CD4-positive, CD25-positive, alpha-beta regulatory T cell (primary cell): ENCODE measurements at places on chromosomes 6 and 20.

GRCh38 chr6:34928220-34928619 is 39.2 kb downstream of the ANKS1A start:
- DNase-seq = no peak

DNA sequence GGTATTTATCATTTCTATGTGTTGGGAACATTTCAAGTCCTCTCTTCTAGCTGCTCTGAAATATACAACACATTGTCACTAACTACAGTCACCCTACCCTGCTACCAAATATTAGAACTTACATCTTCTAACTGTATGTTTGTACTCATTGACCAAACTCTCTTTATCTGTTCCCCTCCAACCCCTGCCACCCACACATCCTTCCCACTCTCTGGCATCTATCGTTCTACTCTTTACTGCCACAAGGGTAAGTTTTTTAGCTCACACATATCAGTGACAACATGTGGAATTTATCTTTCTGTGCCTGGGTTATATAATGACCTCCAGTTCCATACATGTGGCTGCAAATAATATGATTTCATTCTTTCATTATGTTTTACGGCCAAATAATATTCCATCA is 171.9 kb downstream of the GMDS start:
- DNase-seq = no peak

- no peak for DNase-seq
Measured at GRCh38 chr6:168326294-168327261, 7.0 kb upstream of the DACT2 start.

- peak; percentile 57 for DNase-seq
Measured at GRCh38 chr20:63979557-63980316, at the start of gene SAMD10. Gene SAMD10, minus strand, starts transcription at chr20:63979642. Its CDS starts 175 bp downstream, at chr20:63979467.

DNA sequence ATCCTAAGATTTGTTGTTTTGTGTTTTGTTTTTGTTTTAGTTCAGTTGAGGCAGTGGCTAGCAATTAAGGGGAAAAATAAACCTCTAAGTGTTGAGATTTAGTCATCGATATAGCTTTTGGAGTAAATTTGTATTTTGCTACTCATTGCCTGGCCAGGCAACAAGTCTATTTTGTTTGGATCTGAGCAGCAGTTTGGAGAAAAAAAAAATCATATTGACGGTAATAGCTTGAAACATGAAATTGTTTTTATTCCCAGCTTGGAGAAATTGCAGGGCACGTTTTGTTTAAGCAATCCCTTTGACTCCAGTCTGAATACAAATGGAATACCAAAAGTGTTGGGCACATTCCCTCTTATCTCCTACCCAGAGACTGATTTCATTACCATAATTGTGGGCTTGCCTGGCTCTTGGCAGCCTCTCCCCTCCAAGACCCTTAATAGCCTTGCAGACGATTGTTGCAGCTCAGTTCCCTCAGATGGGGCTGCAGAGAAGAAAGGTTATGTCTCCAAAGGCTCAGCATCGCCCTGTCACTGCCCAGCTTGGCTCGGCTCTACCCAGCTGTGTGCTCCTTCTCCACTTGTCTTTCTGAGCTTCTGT is 56.0 kb downstream of the ISM1 start:
- no peak for DNase-seq

GRCh38 chr20:62738025-62738881 is 29.6 kb downstream of the NTSR1 start:
- DNase-seq = no peak

- no peak for DNase-seq
Measured at GRCh38 chr20:35341366-35342028, 49.3 kb upstream of the FAM83C start.

DNA sequence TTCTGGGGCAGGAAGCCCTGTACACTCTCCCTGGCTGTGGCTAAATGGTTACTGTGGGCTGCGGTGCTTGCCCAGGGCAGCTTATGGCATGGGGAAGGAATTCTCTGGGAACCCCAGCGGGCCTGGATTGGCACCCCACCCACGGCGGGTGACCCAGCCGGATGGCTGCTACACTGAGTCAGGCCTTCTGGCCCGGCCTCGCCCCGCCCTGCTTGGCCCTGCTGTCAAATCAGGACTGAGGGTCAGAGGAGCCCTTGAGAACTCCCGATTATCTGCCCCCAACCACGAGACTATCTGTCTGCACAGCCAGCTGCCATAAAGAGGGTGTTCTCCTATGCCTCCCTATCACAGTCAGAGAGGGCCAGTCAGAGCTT is 7.3 kb upstream of the ITPR3 start:
- DNase-seq = no peak

- no peak for DNase-seq
Measured at GRCh38 chr20:39893003-39893685, 795.9 kb downstream of the MAFB start.

DNA sequence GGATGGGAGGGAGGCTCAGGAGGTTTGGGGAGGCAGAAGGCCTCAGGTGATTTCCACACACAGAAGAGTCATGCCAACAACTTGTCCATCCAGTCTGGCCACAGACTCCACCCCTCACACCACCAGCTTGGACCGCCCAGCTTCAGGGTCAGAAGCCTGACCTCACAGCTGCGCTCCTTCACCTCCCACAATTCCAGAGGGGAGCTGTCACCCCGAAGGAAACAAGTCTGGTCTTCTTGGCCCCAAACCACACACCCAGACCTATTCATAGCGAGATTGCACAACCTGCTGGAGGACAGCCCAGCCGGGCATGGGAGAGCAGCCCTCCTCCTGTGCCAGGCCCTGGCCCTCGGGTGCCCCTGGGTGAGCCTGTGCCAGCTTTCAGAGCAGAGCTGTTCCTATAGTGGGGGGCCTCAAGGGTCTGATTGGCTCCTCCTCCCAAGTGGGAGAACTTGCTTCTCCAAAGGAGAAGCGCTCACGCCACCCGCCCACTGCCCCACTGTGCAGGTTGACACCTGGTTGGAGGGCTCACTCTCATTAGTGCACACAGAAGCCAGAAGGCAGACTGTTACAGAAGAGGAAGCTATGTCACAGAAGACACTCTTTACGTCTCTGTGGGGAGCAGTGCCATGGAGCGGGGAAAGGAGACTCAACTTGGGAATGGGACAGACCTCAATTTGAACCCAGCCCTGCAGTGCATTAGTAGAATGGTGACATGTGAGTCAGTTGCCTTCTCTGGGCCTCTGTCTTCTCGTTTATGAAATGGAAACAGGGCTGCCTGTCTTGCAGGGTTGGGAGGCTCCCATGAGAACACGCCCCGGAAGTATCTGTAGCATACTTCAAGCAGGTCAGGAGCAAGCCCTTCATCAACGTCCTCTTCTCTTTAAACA is 128.8 kb downstream of the FOXO3 start:
- no peak for DNase-seq

DNA sequence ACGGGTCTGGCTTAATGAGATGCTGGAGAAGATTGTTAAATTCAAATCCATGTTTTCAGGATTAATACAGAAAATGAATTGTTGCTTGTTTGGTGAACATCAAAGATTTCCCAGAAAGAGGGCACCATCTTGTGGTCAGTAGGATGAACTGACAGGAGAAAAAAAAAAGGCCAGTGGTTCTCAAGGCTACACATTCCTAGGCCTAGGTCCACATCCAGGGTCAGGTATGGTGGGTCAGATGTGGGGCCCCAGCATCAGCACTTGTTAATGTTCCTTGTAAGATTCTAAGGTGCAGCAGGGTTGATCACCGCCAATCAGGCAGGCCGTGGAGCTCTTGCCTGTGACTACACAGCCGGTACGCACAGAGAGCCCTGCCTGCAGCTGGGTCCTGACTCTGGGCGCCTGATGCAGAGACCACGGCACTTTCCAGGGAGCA is 34.0 kb upstream of the FOXO3 start:
- no peak for DNase-seq

DNA sequence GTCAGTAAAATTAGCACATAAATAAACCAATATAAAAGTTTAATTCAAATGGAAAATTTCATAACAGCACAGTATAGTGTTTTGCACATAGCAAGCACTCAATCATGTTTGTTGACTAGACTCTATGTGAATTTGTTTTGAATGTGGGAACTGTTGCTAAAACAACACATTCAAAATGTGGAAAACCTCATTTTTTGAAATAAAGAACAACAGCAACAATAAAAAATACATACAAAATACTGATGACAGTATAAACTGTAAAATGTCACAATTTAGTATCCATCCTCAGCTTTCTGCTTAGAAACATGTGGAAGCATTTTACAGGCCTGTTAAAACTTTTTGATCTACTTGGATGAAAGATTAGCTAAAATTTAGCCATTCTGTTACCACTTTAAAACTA is 47.4 kb downstream of the HDAC2 start:
- DNase-seq = no peak

- no peak for DNase-seq
Measured at GRCh38 chr6:13094781-13095425, 233.4 kb downstream of the TBC1D7 start.

DNA sequence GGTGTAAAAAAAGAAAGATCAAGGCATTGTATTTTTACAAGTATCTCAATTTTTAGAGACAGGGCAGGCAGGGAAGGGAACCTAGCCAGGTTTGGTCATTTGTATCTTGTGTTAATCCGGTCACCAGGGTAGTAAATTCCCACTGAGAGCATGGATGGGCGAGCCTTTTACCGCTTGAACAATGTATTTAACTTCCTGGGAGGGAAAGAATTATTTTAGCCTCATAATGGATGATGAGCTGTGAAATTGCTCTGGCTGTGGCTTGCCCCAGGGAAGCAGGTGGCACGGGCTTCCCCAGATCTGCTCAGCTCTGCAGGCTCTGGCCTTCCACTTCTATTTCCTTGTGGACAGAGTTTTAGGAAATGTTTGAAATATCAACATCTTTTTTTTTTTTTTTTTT is 72.9 kb downstream of the TOX2 start:
- DNase-seq = no peak

DNA sequence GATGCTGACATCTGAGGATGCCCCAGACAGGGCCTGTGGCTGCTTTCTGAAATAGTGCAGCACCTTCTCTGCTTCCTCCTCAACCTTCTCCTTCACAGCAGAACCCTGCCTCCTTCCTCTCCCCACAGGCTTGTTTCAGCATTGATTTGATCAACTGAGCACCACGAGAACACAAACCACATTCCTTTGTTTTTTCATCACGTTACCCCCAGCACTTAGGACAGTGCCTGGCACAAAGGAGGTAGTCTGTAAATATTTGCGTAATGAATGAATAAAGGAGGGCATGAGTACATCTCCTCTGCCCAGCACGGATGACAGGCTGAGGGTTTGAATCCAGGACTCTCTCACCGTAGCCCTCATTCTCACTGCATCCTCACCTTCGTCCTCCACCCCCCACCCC is 21.3 kb upstream of the WFDC2 start:
- DNase-seq = no peak

- DNase-seq = no peak
Measured at GRCh38 chr6:116326181-116326671, 44.5 kb upstream of the DSE start.

GRCh38 chr6:8934318-8934717 is 499.0 kb upstream of the SLC35B3 start:
- no peak for DNase-seq

- DNase-seq = no peak
Measured at GRCh38 chr20:46396052-46396740, 10.2 kb downstream of the ELMO2 start.

GRCh38 chr20:43058077-43058476 is 131.6 kb downstream of the PTPRT start:
- DNase-seq = no peak

- DNase-seq = no peak
Measured at GRCh38 chr20:53757472-53757913, 163.9 kb upstream of the ZNF217 start.

DNA sequence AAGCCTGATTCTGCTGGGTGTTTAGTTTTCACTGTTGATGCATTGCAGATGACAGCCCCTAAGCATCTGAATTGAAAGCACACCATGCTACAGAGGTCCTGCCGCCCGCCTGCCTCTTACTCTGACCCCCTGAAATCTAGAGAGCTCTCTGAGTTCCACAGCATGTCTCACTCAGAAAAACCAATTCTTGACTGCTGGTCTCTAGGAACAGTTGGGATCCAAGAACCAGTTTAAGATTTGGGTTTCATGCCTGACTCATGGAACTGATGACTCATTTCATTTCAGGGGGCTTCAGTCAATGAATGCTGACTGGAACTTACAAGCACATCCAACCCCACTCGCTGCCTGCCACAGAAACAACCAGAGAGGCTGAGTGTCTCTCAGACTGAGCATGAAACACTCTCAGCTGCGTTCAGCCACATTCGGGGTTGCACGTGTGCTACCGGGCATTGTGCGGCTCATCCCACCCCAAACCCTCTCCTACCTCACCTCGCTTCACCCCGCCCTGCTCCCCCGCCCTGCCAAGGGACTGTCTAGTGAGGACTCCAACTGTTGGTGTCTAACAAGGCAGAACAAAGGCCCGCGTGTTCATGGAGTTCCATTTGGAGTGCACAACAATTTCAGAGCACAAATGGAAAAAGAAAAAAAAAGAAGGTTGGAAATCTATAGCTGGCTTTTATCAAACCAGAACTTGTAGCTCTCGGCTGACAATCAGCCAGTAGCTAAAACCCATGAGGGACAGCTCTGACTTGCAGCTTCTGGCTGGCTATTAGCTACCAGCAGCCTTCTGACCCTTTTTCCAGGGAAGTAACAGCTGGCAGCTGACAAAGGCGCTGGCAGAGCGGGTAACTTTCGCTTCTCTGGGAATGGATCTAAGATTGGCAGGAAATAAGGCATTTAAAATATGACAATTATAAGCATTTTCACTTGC is 20.0 kb upstream of the TRAF3IP2 start:
- no peak for DNase-seq

GRCh38 chr20:62707921-62708521 is 615 bp upstream of the NTSR1 start:
- no peak for DNase-seq

DNA sequence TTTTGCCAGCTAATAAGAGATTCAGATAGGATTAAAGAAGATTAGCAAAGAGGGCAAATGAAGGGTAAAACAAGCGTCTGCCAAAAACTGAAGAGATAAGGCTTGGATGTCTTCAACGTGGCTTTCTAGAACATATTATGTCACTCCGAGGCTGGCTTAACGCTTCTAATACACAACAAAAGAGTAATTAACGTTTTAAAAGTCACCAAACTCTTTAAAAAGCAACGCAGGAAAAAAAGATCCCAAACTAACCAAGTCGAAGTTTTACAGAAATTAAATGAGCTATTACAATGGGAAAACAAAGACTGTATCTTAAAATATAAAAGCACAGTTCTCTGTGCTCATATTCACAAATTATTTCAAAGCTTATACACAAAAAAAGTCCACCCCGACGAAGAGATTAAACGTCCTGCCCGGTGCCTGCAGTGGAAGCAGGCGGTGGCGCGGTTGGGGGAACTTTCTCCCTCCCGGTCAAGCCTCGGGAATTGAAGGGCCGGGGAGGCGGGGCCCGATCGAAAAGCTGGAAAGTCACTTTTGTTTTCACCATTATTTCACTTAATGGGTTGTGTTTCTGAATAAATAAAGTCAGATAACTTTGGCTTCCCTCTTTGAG is 1.2 kb downstream of the MAK start:
- no peak for DNase-seq

GRCh38 chr6:108763931-108764579 is 84.2 kb upstream of the ARMC2 start:
- DNase-seq = no peak

DNA sequence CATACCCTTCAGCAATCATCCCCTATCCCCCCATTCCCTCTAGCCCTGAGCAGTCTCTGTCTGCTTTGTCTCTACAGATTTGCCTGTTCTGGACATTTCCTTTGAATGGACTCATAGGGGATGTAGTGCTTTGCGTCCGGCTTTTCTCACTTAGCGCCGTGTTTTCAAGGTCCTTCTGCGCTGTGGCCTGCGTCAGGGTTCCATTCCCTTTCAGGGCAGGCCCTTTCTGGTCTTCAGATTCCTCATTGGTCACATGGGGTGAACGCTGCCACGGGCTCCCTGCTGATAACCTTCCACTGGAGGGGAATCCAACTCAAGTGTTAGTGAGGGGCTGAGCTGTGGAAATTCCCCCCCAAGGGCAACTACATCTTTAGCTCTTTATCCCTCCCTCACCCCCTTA is 36.4 kb upstream of the APCDD1L start:
- DNase-seq = no peak
